ENCODE measurements at places on chromosomes 4 and X.

GRCh38 chrX:7127056-7127455 is 20.5 kb upstream of the STS start:
- no peak for DNase-seq

- DNase-seq, result no peak
Observed at GRCh38 chrX:15055146-15055930, 182.1 kb downstream of the MOSPD2 start.

- no peak for DNase-seq
Observed at GRCh38 chr4:87101543-87102199, 118.7 kb downstream of the KLHL8 start.

GRCh38 chr4:30182786-30183185 is 537.4 kb upstream of the PCDH7 start:
- DNase-seq, result no peak

GRCh38 chr4:34181891-34182290 is 2062.4 kb downstream of the ARAP2 start:
- no peak for DNase-seq

DNA sequence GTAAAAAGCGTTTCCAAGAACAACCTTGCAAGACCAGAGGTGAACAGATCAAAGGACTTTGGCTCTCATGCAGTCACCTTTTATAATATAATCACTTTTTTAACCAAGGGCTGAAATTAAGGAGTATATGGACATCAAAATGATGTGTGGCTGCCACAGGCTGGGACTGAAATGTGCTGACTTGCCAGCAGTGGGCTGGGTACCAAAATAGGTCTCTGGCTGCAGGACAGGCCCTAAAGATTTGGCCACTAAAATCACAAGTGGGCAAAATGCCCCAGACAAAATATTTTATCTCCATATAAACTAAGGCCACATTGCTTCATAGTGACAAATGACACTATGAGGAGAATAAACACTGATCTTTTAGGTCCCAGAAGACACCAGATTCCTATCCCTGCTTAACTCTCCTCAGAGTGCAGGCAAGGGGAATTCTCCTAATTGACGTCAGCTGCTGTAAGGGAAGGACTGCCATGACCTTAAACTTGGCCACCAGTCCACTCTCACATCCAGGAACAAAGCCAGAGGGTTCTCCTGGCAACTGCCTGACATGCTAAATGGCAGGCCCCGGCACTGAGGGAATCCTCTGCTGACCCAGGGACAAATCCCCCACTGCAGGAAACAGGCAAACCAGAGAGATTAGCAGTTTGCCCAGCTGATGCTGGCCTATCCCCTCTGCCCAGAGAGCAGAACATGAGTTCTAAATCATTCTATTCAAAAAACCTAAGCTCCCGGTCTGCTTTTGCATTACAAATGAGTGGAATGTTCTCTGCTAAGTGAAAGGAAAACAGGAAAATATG is 155.8 kb downstream of the PPP3CA start:
- no peak for DNase-seq

- DNase-seq, result no peak
Observed at GRCh38 chrX:109672239-109672638, 47.3 kb upstream of the KCNE5 start.

DNA sequence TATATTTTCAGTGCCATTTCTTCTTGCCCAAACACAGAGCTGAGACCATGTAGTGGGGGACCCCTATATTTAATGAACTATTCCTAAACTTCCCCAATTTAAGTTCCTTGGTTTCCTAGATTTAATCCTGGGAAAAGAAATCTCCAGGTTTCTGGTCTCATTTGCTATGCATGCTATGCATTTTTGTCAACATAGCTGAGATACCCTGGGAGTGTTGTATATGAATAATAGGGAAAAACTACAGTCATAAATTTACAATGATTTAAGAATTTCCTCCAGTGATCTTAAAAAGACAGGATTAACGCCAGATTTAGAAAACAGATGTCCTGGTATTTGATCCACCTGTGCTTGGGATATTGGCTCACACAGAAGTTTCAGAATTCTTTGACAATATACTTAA is 136.8 kb upstream of the RAPGEF2 start:
- DNase-seq, result no peak

GRCh38 chrX:69932323-69932722 is 117.4 kb downstream of the AWAT2 start:
- DNase-seq, result no peak

DNA sequence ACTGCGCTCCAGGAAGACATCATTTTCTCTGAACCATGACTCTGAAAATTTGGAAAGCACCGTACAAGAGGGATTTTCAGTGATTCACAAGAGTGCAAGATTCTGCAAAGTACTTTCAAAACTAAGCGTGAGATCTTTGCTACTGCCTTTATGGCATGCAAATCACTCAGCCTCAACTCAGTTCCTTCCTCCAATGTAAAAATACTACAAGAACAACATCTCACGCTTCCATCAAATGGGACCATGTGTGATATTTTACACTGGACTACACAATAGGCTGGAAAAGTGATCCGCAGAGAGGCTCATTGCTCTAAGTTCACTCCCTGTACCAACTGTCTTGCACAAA is 674 bp upstream of the IL15 start:
- DNase-seq, result no peak

- no peak for DNase-seq
Observed at GRCh38 chr4:108365551-108365950, 196.8 kb upstream of the LEF1 start.

All from stimulated activated CD4-positive, alpha-beta T cell treated with anti-CD3 and anti-CD28 coated beads, Interleukin-4, amount 100 ng/mL, for 4 hours (primary cell).